ENCODE measurements at places on chromosomes 3 and 15.

- ATAC-seq: no peak
These were observed 35.8 kb upstream of the CTDSPL start for GRCh38 chr3:37825744-37826400.

- ATAC-seq: no peak
These were observed 6.3 kb upstream of the BHLHE40 start for GRCh38 chr3:4972652-4973643.

DNA sequence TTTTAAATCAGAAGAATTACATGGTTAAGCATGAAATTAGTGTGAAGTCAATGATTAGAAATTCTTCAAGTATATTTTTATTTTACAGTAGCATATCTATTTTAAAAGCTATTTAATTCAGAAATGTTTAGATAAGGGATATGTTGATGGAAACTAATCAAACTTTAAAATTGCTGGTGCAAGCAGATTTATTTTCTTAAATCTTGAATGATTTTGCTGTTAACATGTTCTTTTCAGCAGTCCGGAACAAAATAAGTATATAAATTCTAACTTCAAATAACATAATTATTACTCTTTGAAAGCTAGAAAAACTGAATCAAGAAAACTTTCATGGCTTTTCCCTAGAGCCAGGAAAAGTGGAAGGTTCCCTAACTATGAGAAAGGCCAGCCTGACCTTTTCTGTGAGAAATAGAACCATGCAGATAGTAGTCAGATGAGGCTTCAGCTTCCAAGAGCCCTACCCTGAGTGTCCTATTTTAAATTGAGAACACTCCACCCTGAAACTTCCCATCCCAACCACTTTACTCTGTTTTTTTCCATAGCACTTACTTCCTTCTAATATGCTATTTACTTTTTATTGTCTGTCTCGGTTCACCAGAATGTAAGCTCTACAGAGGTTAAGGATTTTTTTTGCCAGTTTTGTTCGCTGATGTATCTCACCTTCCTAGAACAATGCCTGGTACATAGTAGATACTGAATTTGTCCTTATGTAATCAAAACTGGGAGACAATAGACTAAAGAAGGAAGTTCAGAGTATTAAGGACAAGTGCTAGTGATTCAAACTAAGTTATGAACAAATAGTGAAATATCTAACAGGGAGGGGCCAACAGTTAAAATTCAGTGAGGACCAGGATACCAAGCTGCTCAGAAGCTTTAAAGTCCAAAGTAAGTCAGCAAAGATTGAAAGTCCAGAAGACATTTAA, 66.8 kb downstream of the CD200R1L start:
- ATAC-seq: no peak

DNA sequence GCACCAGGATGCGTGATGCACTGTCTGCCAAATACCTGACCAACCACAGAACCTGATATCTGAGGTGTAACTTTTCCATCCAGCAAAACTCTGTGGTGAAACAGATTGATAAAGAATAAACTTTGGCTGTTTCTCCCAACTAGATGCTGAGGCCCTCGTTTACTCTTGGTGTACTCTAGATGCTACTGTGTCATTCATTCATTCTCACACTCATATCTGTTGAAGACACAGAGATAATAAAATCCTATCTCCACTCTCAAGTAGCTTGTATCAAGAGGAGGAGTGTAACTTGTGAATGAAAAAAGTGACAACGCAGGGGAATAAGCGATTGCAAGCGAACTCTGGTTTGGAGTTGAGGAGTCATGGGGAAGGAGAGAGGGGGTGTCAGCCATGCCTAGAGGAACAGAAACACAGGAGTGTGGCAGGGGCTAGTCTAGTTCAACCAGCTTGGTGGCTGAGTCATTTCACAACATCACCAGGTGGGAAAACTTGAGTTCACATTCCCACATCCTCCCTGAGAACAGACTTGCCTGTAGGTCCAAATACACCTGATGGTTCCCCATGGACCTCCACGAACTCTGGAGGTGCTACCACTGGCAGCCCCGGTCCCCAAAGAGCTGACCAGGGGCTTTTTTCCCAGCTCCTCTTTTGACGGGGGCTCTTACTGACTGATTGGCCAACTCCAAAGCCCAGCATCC, 73.3 kb upstream of the SNRK start:
- no peak for ATAC-seq

- no peak for ATAC-seq
These were observed 80.4 kb downstream of the CHRD start for GRCh38 chr3:184460276-184460675.

Data from activated CD4-positive, CD25-positive, alpha-beta regulatory T cell treated with anti-CD3 and anti-CD28 coated beads, Interleukin-2, amount 50 U/mL, for 24 hours (primary cell).